NCI-H2107 (cell line): ENCODE measurements at places on chromosomes 16 and 17.

- DNase-seq = no peak
Measured at GRCh38 chr16:87712184-87712762, 53.5 kb downstream of the KLHDC4 start.

DNA sequence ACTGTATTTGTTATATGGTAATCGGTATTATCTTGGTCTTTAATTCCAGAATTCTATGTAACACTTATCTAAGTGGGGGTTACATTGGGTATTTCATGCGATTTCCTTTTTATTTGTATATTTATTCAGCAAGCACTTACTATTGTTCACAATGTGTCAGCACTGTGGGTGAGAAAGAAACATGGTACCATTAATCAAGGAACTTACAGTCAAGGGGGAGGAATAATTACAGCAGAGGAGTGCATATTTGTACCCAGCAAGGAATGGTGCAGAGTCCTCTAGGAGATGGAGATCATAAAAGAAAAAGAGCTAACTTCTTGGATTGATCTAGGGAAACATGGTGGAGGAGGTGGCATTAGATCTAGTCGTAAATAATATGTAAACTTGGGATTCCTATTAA is 117.0 kb upstream of the KCNJ16 start:
- DNase-seq = no peak

DNA sequence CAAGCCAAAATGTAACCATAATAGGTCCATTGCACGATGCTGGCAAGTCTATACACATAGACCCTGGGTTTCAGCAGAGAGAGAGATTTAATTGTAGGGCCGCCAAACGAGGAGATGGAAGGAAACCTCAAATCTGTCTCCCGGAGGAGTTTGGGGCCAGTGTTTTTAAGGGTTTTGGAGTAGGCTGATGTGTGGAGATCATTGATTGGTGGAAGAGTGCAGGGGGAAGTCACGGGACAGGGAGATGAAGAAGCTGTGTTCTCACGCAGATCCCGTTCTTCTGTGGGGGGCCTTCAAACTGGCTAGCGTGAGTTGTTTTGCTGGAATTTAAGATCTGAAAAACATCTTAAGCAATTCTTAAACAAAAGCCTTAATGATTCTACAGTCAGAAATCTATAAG is 84.8 kb downstream of the KATNIP start:
- no peak for DNase-seq

DNA sequence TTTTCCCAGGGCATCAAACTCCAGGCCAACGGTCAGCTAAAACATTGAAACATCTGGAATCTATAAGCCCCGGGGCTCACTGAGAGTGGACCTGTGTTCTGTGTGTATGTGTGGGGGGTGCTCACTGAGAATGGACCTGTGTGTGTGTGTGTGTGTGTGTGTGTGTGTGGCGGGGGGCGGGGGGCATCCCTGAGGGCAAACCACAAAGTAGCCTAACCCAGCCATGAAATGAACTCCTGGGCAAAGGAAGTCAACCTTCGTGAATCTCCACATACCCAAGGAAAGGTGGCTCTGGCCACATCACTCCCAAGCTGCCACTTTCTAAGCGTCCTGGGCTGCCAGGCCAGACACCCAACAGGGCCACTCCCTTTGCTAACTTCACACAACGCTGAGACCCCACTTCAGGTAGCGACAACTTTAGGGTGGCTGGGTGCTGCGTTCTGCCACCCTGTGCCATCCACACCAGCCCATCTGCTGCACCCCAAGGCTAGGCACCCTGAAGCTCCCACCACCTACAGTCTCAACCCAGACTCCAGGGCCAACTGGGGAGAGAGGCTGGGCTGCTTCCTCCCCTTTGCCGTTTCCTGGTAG is 1.6 kb downstream of the MAFG start:
- DNase-seq = no peak

DNA sequence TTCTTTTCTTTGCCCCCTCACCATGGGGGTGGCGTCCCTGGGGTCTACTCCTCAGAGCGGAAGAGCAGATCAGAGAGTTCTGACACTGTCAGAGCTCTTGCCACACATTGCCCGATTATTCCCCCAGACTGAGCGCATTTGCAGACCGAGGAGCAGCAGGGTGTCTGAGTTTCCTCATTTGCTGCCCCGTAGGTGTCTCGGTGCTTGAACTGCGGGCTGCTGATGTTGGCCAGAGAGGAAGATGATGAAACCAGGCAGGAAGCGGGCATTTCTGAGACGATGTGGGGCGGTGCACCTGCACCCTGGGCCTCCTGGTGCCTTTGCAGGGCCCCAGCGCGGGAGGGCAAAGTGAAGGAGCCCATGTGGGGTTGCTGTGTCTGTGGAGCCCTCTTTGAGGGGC is 55.2 kb downstream of the ARSG start:
- DNase-seq = no peak

DNA sequence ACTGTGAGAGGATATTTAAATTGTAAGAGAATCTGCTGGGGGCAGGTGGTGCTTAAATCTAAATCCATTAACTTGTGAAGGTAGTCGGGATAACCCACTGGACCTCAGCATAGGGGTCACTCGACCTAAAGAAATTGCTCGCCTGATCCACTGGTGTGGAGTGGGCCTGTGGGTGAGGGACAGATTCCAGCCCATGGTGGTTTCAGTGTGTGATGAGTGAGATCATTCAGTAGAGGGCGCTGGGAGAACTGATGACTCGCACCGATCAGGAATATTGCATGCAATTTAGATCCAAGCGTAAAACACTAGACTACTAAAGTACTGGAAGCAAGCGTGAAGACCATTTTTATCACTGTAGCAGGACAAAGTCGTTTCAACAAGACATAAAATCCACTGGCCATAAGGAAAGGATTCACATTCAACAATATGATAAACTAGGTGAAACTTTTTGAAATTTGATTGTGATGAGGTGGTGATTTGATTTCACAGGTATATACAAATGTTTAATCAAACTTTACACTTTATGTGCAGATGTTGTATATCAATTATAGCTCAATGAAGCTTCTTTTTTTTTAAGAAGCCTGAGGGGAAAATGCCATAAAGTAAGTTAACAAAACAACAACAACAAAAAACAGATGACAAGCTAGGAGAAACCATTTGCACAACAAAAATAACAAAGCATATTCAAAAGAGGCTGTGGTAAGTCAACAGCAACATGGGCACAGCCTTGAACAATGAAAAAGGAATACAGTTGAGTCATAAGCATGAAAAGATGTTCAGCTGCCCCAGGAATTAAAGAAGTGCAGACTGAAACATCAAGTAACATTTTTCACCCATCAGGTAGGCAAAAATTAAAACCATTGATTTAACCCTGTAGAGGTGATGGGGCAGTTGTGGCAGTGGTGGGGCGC is 7.5 kb upstream of the TMEM170A start:
- peak; percentile 46 for DNase-seq

- no peak for DNase-seq
Measured at GRCh38 chr16:51150165-51150887, 744 bp downstream of the SALL1 start.

- DNase-seq = no peak
Measured at GRCh38 chr17:4968486-4969046, 949 bp upstream of the SPAG7 start.

DNA sequence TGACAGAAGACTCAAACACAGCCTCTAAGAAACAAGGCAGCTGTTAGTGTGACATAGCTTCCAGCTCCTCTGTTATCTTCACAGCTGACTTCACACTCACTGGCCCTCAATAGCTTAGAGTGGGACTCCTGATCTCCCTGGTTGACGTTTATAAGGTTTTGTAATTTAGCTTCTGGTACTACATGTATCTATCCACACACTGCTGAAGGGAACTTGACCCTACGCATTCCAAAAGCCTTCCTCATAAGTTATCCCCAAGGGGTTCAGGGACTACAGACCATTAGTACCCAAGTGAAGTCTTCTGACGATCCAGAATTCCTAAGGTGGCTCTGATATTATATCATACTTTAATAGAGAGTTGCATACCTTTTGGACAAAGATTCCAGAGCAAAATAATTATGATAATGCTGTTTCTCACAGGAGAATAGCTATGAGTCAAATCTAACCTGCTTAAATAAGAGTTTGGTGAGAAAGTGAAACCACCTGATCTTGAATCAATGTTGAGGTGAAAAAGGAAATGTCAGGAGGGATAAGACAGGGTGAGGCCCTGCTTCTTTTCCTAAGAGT is 14.5 kb downstream of the ACACA start:
- DNase-seq = no peak

- DNase-seq = no peak
Measured at GRCh38 chr16:13923703-13924298, 3.8 kb downstream of the ERCC4 start.

DNA sequence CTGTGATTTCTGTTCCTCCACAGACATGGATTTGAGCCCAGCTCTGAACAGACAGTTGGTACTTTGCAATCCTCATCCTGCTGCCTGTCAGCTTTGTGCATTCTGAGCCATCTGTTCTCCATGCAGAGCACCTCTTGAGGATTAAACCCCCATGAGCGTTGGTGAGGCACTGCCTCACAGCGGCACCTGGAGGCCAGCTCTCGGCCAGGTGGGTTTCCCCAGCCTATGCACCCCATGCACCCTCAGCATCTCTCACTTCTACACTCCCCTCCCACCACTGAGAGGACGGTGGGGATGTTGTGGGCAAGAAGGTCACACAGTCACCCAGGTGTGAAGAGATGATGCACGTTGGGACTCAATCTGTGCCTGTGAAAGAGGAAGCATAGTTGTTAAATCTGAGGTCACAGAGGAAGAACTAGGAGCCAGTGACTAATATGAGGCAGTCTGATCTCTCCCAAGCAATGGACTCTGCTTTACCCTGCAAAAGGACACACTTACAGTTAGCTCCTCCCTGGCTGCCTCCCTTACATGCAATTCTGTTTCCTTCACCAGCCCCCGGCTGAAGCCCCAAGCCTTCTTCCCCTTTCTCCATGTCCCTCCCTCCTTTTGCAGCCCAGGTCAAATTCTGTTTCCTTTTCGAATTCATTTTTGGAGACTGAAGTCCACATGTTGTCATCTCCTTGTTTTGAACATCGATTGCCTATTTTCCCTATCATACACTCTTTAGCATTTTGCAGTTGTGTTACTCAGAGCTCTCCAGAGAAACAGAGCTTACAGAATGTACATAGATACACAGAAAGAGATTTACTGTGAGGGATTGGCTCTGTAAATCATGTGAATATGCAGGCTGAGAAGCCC is 58.5 kb downstream of the HS3ST3B1 start:
- no peak for DNase-seq

- no peak for DNase-seq
Measured at GRCh38 chr17:13593757-13594156, 8.0 kb downstream of the HS3ST3A1 start.

DNA sequence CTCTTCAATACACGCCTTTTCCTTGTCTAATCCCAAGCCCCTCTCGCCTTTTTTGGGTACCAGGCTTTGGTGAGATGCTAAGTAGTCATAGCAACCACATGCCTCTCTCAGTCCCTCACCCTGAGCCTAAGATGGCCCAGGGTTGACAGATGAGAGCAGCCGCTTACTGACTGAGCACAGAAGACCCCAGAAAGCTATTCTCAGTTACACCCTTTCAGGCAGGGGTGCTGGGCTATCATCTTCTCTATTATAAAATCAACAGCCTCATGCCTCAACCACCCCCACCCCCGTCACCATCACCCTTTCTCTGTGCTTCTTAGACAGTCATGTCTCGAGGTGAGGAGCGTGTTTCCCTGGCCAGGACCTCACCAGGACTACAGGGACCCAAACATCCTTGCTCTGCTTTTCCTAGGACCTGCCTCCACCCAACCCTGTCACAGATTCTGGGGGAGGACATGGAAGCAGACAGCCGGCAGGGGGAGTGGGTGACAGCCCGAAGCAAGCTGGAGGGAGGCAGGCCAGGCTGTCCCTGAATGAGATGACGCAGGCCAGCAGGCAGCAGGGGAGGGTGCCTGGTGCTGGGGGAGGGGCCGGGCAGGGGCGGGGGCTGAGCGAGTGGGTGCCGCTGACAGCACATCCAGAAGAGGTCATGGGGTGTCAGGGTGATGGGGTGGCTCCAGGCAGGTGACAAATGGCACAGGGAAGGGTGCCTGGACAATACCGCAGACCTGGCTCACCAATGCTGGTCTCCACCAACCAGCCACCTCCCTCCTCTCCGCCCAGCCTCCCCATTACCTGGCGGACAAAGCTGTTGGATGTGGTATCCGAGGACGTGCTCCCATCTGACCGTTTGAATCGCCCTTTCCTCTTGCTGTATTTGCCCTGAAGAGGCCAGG is 3.1 kb downstream of the CACNB1 start:
- DNase-seq = no peak

DNA sequence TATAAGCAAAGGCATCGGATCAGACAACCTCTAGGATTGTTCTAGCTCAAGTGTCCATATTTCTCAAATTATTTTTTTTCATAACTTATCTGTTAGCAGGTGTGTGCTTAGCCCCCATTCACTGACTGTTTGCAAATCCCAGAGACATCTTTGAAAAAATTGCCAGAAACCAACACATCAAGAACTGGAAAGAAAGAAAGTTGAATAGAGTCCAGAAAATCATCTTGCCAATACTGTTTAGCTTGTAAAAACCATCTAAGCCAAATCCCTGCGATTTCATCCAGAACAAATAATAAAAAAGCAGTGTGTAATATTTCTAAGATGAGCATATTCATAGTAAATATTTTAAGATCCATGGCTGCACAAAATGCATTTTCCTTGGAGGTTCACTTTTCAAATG is 64.5 kb downstream of the WSCD1 start:
- DNase-seq = no peak

- DNase-seq = no peak
Measured at GRCh38 chr17:67427424-67427823, 50.3 kb downstream of the PITPNC1 start.

GRCh38 chr17:37787055-37787757 is 42.3 kb upstream of the HNF1B start:
- no peak for DNase-seq

GRCh38 chr16:10782628-10783027 is 36.0 kb downstream of the TVP23A start:
- no peak for DNase-seq

DNA sequence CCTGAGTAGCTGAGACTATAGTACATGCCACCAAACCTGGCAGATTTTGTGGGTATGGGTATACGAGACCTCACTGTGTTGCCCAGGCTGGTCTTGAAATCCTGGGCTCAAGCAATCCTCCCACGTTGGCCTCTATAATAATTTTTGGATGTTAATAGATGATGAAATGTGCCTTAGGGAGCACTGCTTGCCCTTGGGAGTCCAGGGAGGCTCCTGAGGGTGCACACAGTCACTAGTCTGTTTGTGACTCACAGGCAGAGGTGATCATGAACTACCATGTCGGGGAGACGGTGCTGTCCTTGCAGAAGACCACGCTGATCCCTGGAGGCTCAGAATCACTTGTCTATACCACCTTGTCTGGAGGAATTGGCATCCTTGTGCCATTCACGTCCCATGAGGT is 46.1 kb downstream of the SF3B3 start:
- DNase-seq = no peak

DNA sequence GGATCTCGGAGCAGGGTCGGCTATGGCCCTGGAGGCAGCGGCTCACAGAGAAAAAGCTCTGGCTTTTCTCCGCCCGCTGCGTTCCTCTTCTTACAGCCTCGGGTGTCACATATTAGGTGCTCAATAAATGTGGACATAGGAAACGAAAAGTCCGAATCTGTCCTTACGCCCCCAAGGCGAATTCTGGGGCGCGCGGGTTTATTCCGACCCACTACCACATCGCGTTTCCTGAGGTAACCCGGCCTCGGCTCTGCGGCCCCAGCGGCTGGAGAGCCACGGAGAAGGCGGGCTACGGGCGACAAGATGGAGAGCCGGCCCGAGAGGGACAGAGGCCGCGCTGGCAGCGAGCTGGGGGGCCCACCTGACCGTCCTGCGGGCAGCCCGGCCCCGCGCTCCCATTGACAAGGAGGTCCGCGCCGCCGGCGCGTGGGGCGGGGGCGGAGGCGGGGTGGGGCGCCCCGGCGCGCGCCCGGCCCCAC is 573 bp upstream of the GNAO1 start:
- DNase-seq = no peak

- no peak for DNase-seq
Measured at GRCh38 chr17:78151514-78152008, 5.4 kb downstream of the C17orf99 start.
